Cortex of kidney (tissue), 1 donor: ENCODE measurements at places on chromosomes 2 and 18.

- no peak for DNase-seq
Observed at GRCh38 chr2:204645018-204645773, 99.9 kb downstream of the PARD3B start.

- no peak for DNase-seq
Observed at GRCh38 chr2:73588177-73588576, 54.0 kb downstream of the NAT8 start.

GRCh38 chr2:203861197-203861596 lies 6.4 kb upstream of the CTLA4 start:
- no peak for DNase-seq

GRCh38 chr18:41985914-41986313 lies 30.9 kb downstream of the PIK3C3 start:
- DNase-seq = no peak

GRCh38 chr2:151292141-151292540 lies 2.7 kb upstream of the NMI start:
- no peak for DNase-seq

DNA sequence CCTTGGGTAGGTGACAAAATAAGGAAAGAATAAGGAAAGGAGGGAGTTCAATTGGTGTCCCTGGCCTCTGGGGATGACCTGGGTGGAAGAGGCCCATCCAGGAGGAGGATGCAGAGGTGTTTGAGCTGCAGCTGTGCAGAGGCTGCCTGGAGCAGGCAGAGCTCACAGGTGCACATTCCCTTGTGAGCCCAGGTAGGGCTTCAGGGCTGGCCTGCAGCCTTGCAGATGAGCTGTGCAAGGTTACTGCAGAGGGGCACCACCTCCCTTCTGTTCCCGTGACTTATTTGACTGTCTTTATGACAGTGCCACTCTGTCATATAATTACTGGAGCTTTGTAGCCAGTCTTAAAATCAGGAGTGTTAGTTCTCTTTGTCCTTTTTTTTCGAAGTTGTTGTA lies 263.2 kb upstream of the HS6ST1 start:
- no peak for DNase-seq

GRCh38 chr2:105595536-105595935 lies 149.2 kb upstream of the NCK2 start:
- DNase-seq = no peak

GRCh38 chr2:98656800-98657199 lies 48.4 kb downstream of the UNC50 start:
- no peak for DNase-seq

GRCh38 chr2:205675861-205676516 lies 6.3 kb upstream of the NRP2 start:
- DNase-seq = no peak

GRCh38 chr2:140422759-140423158 lies 1642.6 kb upstream of the NXPH2 start:
- DNase-seq = no peak

GRCh38 chr2:215466097-215466909 lies 30.4 kb upstream of the FN1 start:
- DNase-seq = no peak

GRCh38 chr18:43627848-43628530 lies 350.7 kb upstream of the SYT4 start:
- no peak for DNase-seq

GRCh38 chr2:71776227-71776626 lies 322.9 kb downstream of the DYSF start:
- DNase-seq = no peak

GRCh38 chr2:195612611-195613495 lies 44.2 kb upstream of the SLC39A10 start:
- DNase-seq = no peak

GRCh38 chr2:181772777-181773176 lies 92.5 kb upstream of the NEUROD1 start:
- no peak for DNase-seq

- DNase-seq = no peak
Observed at GRCh38 chr2:8987410-8987809, 16.1 kb downstream of the MBOAT2 start.

GRCh38 chr2:7324706-7325105 lies 407.5 kb downstream of the RNF144A start:
- no peak for DNase-seq

GRCh38 chr2:156319811-156320485 lies 12.6 kb downstream of the NR4A2 start:
- no peak for DNase-seq

DNA sequence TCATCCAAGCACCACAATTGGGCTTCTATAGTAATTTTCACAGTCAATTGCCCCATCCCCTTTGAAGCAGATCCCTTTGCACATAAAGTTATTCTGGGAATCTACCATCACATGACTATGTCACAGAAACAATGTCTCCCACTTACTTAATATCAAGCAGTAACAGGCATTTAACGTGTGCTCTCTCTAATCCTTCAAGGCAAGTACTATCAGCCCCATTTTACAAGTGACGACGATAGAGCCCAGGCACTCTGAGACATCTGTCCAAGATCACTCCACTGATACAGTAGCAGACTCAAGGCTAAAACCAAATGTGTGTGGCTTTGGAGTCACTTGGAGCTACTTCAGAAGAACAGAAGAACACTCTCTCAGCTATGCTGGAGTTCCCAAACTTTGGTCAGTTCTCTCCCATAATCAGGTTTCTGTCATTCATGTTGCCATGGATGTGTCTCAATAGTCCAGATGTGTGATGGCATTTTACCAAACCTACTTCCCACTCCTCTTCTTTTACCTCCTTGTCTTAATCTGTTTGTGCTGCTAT lies 39.7 kb downstream of the PID1 start:
- DNase-seq = no peak

GRCh38 chr18:50853863-50854271 lies 25.1 kb upstream of the ME2 start:
- DNase-seq = no peak

DNA sequence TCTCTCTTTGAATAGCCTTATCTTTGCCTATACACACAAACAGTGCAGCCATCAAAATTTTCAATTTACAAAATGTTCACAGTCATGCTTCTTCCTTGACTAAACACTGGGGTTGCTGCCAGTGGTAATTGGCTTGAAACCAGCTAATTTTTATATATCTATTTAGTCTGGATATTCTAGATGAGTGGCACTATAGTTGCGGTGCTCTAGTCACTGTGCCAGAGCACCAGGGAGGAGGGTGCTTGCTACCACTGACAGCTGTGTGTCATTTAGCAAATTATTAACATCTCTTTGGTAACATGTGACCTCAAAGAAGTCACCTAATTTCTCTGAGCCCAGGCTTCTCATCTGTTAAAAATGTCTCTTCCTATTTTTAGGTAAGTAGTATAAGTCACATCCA lies 130.4 kb downstream of the MEIS1 start:
- no peak for DNase-seq

DNA sequence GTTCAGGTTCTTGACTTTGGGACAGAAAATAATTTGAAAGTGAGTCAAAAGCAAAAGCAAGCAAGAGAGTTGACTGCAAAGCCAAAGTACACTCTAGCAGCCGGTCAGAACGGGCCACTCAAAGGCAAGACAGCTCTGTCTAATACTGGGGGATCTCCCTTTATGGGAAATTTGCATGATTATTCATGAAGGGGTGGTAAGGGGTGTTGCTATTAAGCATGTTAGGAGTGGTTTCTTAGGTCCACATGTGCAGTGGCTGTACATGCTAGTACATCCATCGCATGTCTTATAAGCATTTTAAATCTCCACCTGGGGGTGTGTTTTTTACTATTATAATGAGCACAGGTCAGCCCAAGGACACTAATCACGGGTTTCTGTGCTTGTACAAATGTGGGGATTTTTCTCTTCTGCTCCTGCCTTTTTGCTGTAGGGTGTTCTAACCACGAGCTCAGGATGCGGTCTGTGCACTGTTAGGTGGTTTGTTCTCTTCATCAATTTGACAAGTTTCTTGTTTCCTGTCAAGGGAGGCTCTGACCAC lies 60.2 kb upstream of the SPP2 start:
- DNase-seq = no peak

DNA sequence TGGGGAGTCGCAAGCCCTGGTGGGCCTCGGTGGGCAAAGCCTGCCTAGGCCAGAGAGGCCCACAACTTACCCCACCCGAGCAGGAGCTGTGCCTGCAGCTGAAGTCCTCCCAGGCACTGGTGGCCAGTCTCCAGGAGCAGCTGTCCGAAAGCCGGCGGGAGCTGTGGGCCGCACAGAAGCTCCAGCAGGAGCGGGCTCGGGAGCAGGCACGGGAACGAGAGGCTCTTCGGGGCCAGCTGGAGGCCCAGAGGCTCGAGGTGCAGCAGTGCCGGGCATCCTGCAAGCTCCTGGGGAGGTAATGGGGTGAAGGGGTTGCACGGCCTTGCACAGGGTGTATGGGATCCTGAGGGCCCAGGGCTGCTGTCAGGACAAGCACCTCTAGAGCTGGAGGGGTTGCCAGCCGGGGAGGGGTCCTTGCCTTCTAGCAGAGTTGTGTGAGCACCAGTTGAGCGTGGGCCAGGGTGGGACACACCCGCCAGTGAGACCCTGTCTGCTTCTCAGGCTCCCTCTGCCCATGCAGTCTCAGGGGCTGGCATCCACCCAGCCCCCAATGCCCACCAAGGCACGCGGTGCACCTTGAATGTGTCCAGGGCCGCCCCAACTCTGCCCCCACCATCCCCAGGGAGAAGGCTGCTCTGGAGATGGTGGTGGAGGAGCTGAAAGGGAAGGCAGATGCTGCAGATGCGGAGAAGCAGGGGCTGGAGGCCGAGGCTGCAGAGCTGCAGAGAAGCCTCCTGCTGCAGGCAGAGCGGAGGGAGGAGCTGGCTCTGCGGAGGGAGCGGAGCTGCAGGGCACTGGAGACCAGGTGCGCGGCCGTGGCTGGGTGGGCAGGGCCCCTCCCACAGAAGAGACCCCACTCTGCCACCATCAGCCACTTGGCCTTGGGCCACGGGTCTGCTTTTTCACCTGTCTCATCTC lies 27.2 kb downstream of the CROCC2 start:
- DNase-seq = no peak

- no peak for DNase-seq
Observed at GRCh38 chr18:21820033-21820810, 79.6 kb downstream of the MIB1 start.

GRCh38 chr18:75170022-75170789 lies 38.7 kb downstream of the PTGR3 start:
- DNase-seq = no peak

GRCh38 chr2:145402706-145403277 lies 882.9 kb upstream of the ZEB2 start:
- DNase-seq = no peak

DNA sequence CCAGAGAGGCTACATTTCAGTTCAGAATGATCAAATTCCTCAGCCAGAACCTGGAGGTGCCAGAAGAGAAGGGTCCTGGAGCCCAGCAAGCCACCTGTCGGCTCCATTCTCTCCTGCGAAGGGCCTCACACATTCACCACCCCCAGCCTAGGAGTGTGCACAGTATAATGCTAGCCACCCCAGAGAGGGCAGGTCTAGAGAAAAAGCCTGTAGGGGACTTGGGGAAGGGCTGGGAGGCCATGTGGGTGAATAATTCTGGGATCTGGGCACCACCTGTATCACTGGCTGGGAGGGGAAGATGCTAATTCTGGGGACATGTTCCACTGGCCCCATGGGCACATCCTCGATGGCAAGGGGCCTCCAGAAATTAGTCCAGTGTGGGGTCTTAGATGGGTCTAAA lies 127.6 kb upstream of the HNMT start:
- DNase-seq = no peak

GRCh38 chr18:76525911-76526310 lies 30.9 kb upstream of the ZNF516 start:
- no peak for DNase-seq

GRCh38 chr2:119076713-119077112 lies 81.8 kb downstream of the C1QL2 start:
- no peak for DNase-seq

DNA sequence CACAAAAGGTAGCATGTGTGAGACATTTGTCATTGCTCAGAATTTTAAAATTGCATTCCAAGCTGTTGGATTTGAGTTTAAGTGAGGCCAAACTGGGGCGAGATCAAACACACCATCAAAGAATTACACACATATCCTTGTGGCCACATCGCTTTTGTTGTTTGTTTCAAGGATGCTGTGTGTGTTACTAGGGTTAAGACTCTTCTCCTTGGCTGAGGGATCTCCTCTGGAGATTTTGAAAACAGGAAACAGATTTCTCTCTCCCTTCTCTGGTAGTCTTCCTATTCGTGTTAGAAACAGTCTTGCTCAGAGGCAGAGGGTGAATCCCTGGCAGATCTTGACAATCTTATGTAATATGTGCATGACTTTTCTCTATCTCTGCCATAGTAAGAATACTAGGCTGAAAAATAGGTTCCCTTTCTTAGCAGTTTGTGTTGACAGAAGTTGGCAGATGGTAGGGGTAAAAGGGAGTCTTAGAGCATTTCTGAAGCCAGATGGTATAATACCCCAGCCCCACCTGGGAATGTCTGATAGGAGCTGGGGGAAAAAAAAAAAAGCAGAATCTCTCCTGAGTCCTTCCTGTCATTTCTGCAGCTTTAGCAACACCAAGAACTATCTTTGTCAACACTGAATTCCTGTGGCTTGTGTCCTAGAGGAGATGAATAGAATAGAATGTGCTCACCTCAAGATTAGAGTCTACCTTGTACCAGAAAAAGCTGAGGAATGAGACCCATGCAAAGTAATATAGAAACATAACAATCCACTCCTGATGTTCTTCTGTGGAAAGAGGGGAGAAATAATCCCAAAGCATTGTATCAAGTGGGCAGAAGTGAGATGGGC lies 101.8 kb downstream of the XRCC5 start:
- DNase-seq = no peak
